Mesothelial cell of epicardium (in vitro differentiated cells): ENCODE measurements at places on chromosomes 11 and 22. TPM values are rescaled to one million over a fixed set of nuclear protein-coding genes. Genes with fewer than 3 reads are reported as not detected.

DNA sequence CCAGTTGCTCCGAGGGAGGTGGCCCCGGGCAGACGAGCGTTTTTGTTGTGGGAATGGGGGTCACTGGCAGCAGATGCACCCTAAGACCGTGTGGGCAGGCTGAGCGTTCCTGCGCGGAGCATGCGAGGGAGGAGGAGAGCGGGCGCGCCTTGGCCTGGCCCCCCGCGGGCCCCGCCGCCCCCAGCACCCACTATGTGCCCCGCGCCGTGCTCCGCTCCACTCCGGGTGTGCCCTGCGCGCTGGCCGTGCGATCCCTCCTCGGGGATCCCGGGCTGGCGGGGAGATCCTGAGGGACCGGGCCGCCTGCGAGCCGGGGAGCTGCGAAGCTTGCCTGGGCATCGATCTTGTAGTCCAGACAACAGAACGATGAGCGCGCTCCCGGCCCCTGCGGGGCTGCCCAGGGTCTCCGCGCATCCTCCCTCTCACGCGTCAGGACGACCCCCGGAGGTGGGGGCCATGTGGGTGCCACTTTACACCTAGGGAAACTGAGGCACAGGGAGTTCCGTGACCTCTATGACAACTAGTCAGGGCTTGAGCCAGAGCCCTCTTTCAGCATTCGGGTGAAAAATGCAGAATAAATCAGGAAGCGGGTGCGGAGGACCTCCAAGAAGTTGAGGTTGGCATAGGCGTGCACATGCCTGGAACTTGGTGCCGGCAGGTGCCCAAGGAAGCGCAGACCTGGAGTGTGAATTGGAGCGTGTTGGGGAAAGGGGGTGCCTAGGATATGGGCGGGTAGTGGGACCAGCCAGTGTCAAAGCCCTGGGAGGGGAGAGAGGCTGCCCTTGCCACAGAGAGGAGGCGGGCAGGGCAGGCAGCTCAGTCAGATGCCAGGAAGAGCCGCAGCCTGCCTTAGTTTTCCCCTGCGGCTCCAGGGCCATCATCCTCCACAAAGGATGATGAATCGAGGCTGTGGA lies 1.3 kb upstream of the KMT5B start:
- peak; percentile 56 for DNase-seq

DNA sequence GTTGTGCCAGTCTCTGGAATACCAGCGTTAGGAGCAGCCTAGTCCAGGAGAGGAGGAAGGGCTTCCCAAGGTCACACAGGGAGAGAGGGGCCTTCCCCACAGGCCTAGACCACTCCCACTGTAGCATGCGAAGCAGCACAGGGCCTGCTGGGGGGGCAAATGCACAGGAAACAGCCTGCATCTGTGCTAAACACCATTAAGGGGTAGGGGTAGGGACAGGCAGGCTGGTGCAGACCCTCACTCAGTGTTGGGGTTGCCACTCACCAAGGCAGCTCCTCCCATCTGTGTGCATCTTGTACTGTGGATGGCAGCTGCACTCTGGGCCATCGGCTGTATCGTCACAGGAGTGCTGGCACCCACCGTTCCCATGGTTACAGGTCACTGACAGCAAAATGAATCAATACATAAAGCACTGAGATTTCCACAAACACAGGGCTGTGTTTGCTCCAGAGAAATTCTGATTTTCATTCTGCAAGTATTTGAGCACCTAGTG lies 24.9 kb downstream of the SCUBE2 start:
- no peak for DNase-seq

GRCh38 chr22:29306835-29307595 lies 565 bp downstream of the GAS2L1 start:
- peak; percentile 84 for DNase-seq

GRCh38 chr11:113447621-113448315 lies 27.4 kb downstream of the DRD2 start:
- no peak for DNase-seq

- DNase-seq = no peak
Observed at GRCh38 chr11:109940816-109941215, 152.4 kb upstream of the ZC3H12C start.

GRCh38 chr11:64251753-64252002 lies 348 bp downstream of the PLCB3 start:
- DNase-seq = no peak

- DNase-seq = peak; percentile 15
Observed at GRCh38 chr11:2795491-2795991, 90.0 kb downstream of the CDKN1C start.

DNA sequence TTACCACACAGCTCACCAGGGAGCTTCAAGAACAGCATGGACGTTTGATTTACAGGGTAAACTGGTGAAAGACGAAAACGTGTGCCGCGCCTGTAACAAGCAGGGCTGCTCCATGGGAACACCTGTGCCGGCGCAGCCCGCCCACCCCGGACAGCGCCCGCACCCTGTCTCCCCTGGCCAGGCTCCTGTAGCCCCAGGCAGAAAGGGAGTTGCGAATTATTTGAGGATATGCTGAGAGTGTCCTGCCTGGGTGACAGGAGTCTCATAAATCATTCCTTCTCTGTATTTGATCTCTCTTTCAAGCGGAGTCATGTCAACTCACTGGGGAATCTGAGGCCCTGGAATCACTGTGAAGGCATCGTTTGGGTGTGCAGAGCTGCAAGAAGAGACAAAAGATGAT lies 804.3 kb downstream of the OPCML start:
- no peak for DNase-seq

DNA sequence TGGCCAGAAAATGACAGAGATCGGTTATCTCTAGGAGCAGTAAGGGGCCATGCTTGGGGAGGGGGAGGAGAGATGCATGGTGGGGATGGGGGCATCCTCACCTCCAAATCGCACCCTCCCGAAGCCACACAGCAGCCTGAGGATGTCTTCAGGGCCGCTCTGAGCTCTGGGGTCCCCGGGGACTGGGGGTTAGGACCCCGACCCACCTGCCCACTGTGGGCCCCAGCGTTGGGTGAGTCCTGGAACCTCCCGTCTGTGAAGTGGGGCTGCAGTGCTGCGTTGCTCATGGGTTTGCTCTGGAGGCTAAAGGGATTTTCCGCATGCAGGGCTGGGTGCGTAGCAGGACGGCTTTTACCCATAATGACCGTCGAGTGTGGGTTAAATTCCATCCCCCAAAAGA lies 1046.3 kb downstream of the BRD1 start:
- no peak for DNase-seq

DNA sequence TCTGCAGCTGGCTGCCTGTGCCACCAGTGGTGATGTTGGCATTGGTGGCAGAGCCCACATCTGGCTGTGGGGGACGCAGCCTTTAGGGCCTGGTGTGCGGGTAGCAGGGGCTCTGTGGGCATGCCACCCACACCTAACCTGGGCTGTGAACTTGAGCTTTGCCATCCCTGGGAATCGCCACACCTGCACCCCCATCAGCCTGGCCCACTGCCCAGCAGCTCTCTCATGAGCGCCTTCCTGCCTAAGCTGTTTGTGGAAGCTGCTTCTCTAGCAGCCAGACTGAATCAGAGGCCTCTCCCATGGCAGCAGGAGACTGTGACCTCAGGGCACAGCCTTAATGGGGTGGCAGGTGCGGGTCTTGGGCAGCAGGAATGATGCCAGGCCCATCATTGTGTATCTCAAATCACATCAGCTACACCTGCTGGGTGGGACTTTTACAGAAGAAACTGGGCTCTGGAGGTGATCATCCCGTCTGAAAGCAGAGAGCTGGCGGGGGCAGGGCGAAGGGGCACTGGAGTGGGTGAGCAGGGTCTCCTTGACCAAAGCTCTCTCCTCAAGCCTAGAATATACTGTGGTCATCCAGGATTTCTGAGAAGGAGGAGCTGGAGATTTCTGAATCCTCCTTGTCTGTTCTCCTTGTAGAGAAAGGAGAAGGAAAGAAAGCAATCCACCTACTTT lies 17.8 kb upstream of the CARS1 start:
- no peak for DNase-seq

DNA sequence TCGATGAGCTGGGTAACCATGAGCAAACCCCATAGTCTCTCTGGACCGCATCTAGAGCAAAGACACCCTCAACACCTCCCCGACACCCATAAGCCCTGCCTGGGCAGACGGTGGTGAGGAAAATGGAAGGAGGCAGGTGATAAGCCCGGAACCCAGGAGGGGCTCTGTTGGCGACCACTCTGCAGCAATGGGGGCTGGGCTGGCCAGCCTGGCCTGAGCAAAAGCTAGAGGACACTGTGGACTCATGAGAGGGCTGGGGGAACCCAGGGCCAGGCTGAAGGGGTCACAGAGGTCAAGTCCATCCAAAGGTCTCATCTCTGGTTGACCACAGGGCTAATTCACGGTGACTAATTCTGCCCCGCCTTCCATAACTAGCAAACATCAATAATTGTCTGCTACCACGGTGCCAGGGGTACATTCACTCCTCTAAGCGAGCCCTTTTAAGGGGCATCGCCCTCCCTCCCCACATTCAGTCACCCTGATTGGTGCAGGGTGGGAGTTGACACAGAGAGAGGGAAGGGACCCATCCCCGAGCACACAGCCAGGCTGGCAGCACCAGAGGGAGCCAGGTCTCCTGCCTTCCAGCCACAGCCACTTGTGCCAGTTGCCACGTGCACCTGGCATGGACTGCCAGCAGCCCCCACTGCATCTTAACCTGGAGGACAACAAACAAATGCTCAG lies 4.0 kb downstream of the PYGM start:
- no peak for DNase-seq

GRCh38 chr11:68191661-68192579 lies 21.2 kb downstream of the KMT5B start:
- no peak for DNase-seq

GRCh38 chr11:78290293-78291176 lies 101.8 kb downstream of the USP35 start:
- no peak for DNase-seq

- no peak for DNase-seq
Observed at GRCh38 chr11:9142732-9143131, 51.3 kb upstream of the SCUBE2 start.

DNA sequence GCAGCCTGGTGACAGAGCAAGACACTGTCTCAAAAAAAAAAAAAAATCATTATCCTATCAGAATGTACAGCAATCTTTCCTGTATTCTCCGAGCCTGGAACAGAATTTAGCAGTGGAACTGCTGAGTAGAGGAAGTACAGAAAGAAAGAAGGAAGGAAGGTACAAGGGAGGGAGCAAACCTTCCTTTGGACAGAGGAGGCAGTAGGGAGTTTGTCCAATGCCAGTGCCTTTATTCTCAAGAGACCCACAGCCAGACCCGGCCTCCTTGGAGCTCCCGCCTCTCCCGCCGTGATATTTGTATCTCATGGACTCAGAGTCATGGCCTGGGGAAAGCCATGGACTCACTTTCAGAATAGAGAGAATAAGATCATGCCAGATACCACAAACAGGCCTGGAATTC lies 37.7 kb upstream of the LRRC55 start:
- no peak for DNase-seq

DNA sequence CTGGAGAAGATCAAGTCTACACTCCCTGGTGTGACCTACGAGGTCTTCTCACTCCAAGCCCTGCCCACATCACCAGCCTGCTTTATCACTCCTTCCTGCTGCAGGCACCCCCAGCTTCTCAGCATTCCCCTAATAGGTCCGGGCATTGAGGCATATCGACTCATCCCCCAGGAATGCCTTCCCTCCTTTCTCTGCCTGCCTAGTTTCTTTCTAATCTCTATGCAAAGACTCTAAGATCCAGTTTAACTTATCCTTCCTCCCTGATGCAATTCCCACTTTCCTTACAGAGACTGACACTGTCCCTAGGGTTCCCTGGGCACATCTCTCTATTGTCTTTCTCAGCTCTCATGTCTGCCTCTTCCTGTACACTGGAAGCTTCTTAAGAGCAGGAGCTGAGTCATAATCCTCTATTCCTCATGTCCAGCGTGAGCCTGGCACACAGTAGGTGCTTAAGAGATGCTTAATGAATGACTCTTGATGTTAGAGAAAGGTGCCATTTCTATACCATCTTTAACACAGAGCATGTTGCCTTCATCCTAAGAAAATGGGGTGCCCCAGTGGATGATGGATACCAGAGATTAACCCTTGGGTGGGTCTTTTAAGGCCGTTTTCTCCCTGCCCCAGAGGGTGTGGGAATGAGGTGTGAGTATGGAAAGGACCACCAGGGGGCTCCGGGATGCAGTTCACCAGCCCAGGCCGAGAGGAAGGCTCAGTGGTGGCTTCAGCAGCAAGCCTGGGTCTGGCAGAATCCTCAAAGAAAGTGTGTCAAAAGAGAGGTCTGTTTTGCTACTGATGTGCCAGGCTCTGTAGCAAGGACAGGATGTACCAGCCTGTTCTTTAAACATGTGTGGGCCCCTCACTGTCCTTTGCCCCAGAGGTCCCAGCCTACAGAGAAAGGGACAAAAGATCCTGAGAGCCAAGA lies 34.7 kb downstream of the PARVA start:
- DNase-seq = peak; percentile 82

- DNase-seq = no peak
Observed at GRCh38 chr22:30332551-30332950, 5.8 kb upstream of the TBC1D10A start.

DNA sequence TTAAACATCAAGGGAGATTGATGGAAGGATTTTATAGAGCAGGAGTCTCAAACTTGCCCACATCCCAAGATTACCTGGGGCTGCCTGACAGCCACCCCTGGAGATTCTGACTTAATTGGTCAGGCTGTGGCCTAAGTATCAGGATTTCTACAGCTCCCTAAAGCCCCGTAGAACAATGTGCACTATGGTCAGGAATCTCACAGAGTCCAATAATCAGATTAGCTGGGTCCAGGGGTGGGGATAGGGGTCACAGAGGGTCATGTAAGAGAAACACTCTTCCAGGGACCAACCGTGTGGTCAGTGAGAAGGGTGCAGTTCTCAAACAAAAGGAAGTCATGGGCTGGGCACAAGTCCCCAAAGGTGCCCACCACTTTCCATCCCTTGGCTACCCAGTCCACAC lies 20.5 kb upstream of the FBLN1 start:
- no peak for DNase-seq

YWHAH gene
- 57.8 to 65.6 TPM (median 64.4 TPM) in 3 replicates for total RNA-seq

MPZL2 gene
- total RNA-seq = 32.3 to 36.9 TPM (median 32.8 TPM) in 3 replicates

SLCO2B1 gene
- total RNA-seq = 0.44 to 0.45 TPM in 2 of 3 replicates, not detected in the other

IL10RA gene
- total RNA-seq = 0.38 to 0.78 TPM (median 0.42 TPM) in 3 replicates

CCDC73 gene
- 0.27 to 0.68 TPM (median 0.44 TPM) in 3 replicates for total RNA-seq

CD248 gene
- total RNA-seq = 95.2 to 102 TPM (median 97.9 TPM) in 3 replicates

DSCAML1 gene
- total RNA-seq = 2.0 to 3.3 TPM (median 2.5 TPM) in 3 replicates

MS4A12 gene
- total RNA-seq = not detected in 3 replicates

C22orf39 gene
- total RNA-seq = 33.4 to 36.8 TPM (median 34.0 TPM) in 3 replicates

TRIM64C gene
- not detected in 3 replicates for total RNA-seq

BRMS1 gene
- total RNA-seq = 25.0 to 27.1 TPM (median 26.5 TPM) in 3 replicates

FADD gene
- 20.8 to 21.7 TPM (median 20.9 TPM) in 3 replicates for total RNA-seq

TPP1 gene
- 45.8 to 50.1 TPM (median 46.0 TPM) in 3 replicates for total RNA-seq

RIC3 gene
- 1.9 to 2.4 TPM (median 2.1 TPM) in 3 replicates for total RNA-seq

CRYBB2 gene
- not detected in 3 replicates for total RNA-seq

CCDC89 gene
- total RNA-seq = 1.3 to 2.7 TPM (median 1.5 TPM) in 3 replicates
